Fibroblast of skin of left quadriceps (primary cell): ENCODE measurements at places on chromosomes 16 and 17.

DNA sequence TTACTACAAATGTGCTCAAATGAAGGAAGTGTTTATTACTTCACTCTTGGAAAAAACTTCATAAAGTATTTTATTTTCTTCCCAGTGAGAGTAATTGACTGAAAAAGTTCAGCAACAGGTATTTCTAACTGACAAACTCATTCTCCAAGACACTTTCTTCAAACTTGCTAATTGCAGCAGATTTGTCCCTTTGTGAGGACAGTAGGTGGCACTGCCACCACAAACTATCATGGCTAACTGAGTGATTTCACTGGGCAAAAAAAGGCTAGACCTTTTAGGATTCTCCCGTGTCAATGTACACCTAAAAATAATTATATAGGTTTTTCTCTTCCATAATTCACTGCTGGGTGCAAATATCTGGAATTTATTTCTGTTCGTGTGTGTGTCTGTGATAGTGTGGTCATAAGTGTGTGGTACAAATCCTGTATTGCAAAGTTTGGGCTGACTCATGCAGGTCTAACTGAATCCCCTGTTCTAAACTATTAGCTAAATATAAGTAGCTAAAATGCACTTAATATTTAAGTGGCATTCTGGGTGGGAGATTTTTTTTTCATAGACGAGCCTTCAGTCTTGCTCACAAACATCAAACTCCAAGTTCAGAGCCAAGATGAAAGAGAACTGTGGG lies 3.9 kb downstream of the HS3ST3A1 start:
- no peak for DNase-seq

DNA sequence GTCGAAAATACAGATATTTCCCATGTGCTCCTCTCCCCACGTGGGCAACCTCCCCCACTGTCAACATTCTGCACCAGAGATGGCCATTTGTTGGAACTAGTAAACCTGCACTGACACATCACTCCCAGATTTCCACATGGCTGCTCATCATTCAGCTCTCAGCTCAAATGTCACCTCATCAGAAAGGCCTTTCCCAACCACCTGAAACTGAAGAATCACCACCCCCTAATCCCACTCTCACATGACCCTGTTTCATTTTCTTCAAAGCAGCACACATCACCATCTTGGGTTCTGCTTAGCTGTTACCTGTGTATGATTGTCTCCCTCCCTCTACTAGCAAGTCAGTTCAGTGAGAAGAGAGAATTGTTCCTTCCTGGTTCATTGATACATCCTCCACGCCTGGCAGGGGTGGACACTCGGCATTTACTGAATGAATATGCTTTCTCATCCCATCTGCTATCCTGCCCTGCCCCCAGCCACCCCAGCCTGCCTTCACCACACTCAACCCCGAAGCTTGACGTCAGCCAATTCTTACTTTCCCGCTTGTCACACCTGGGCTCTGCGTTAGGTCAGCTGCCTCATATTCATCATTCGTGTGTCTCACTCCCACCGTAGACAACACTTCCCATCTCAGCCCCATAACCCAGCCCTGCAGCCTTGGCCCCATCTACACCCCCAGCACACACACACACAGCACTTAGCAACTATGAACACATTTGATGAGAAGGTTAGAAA lies 1.5 kb downstream of the C17orf114 start:
- DNase-seq: no peak

GRCh38 chr16:11354407-11354732 lies 9.1 kb downstream of the RMI2 start:
- no peak for DNase-seq

DNA sequence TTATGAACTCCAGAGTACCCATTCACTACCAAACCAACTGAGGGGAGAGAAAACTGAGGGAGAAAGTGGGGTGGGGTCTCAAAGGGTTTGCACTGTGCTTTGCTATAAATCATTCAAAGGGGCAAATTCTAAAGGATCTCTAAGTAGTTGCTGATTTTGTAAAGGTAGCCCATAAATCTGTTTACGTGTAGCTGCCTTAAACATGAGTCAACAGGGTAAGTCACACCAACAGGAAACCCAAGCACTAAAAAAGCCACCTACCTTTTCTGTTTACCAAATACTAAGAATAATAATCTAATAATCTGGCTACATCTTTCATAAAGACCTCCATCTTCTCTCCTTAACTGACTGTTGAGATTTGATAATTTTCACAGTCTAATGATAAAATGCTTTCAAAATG lies 8.4 kb upstream of the HSBP1 start:
- DNase-seq: no peak

DNA sequence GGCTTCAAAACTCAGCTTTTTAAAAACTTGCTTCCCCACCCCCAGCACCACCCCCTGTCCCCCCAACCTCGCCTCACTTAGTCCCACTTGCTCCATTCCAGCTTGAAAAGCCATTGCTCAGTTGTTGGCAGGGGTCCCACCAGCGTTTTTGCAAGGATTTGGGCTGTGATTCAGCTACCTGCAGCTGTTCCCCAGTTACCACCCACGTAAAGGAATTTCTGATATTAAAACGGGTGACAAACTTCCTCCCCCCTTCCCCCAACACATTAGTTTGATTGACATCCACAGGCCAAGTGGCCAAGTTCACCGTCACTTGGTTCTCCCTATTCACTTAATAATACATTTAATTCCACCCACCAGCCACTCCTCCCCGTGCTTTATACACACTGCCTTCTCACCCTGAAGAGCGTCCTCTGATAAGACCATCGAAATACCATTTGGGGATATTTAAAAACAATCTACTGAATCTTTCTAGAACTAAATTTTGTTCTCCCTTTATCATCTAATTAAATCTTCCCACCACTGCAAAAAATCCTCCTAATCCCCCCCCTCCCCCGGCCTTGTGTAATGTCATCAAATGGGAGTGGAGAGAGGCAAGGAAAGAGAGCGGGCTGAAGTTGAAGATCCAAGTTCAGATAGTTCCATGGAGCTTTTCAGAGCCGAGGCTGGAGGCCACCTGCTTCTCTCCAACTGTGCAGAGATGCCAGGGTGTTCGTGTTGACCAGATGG lies 55.1 kb downstream of the SOX9 start:
- no peak for DNase-seq

GRCh38 chr17:45231481-45232116 lies 9.9 kb downstream of the FMNL1 start:
- no peak for DNase-seq

- DNase-seq: no peak
Measured at GRCh38 chr16:82440336-82440735, 186.4 kb upstream of the CDH13 start.

DNA sequence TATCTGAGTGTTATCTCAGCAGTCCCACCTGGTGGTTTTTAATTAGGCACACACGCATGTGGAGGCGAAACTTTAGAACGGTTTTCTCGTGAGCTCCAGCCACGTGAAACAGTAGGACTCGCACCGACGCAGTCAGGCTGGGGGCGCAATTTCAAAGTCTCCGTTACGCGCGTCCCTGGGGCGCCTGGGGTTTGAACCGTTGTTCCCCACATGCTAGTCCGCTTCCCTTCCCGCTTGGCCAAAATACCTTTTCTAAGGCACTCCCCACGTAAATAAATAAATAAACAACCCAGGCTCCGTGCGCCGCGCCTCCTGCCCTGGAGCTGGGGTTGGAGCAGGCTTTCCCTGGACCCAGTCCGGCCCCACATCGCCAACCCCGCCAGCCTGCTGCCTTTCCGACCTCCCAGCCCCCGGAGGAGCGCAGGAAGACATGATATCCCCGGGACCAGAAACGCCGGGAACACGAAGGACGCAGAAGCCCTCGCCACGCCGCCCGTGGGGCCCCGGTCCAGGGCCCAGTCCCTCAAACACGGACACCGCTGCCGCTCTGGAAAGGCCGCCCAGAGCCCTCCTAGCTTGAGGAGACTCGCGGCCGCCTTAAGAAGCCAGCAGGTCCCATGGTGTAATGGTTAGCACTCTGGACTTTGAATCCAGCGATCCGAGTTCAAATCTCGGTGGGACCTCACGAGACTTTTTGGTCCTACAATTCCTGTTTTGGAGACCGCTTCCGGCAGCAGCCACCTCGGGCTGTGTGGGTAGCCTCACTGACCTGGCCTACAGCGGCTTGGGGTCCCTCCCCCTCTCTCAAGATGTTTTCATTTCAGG lies 18.2 kb downstream of the GNGT2 start:
- DNase-seq: peak; percentile 65

- DNase-seq: no peak
Measured at GRCh38 chr17:16969931-16970906, 1.7 kb downstream of the TNFRSF13B start.

DNA sequence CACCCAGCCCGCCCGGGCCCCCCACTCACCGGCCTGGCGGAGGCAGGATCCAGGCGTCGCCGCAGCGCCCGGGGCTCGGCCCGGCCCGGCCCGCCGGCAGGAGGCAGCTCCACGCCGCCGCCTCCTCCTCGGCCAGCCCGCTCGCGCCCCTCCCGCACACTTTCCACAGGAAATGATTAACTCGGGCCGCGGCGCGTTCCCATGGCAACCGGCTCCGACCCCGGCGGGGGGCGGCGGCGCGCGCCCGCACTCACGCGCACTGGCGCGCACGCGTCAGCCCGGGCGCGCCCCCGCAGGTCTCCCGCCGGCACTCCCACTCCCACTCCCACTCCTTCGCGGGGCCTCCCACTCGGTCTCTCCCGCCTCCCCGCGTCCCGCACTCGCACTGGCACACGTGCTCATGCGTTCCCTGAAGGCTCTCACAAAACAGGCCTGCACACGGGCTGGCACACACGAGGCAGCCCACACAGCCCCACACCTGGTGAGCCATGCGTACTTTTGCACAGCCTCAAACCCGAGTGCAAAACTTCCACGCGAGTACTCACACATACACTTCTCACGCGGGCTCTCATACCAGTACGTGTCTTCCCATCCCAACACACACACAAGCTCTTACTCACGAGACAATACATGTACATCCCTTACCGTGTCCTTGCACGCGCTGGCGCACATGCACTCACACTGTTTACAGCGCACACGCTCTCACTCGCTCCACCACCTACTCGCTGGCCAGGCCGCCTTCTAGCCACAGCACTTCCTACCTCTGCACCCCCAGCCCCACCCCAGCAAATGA lies at the start of gene KIFC3:
KIFC3 (minus strand) TSS at position 151 of the 793 bp plus-strand sequence. CDS start 4,248 bp downstream, outside the sequence.
- peak; percentile 55 for DNase-seq

DNA sequence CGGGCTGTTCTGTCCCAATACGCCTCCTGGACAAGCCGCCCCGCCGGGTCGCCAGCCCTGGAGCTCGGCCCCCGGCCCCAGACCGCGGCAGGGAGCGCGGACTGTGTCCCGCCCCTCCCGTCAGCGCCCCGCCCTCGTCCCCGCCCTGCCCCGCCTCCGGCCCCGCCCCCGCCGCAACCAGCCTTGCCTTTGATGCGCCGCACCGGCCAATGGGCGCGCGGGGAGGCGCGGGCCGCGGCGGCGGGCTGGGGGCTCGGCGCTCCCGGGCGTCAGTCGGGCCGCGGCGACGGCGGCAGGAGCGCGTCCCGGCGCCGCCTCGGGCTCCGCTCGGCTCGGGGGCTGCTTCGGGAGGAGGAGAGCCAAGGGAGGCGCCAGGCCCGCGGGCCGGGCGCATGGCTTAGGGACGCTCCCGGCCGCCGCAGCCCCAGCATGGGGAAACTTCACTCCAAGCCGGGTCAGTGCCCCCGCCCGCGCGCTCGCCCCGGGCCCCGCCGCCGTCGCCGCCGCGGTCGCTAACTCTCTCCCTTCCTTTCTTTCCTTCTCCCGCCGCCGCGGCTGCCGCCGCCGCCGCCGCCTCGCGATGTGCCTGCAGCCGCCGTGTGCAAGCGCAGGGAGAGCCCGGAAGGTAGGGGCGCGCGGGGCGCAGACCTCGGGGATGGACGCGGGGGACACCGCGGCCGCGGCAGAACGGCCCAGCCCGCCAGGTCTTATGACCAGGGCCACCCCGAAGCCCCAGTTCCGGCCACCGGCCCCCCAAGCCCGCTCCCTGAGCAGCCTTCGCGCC lies at the start of gene NKD1:
NKD1 (plus strand) TSS at position 272 of the 784 bp plus-strand sequence; CDS start at position 430, 158 bp downstream.
- peak; percentile 8 for DNase-seq

- DNase-seq: no peak
Measured at GRCh38 chr16:35754391-35755369, 2295.3 kb downstream of the TP53TG3F start.

DNA sequence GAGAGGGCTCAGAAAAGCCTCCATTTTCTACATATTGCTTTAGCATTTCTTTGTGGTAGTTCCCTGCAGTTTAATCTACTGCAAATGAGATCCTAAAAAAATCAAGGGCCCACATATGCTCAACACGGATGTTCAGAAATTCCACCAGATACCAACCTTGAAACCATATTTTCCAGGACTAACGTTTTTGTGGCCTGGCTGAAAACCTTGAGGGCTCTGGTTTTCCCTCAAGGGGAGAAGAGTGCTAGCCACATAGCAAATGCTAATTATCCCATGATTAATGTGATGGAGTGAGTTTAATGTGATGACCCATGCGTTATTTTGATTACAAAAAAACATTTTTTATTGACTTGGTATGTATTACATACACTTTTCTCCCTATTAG lies 68.9 kb downstream of the SNX11 start:
- no peak for DNase-seq

DNA sequence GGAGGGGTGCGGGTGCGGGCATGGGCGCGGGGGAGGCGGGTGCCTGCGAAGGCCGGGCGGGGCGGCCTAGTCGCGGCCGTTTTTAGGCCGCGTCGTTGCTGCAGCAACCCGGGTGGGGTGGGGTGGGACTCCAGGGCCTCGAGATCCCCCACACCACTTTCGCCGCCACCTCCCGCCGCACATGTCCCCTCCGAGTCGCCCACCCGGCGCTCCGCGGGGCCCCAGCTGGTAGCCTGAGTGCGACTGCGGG lies 11.3 kb downstream of the TBX2 start:
- DNase-seq: no peak

DNA sequence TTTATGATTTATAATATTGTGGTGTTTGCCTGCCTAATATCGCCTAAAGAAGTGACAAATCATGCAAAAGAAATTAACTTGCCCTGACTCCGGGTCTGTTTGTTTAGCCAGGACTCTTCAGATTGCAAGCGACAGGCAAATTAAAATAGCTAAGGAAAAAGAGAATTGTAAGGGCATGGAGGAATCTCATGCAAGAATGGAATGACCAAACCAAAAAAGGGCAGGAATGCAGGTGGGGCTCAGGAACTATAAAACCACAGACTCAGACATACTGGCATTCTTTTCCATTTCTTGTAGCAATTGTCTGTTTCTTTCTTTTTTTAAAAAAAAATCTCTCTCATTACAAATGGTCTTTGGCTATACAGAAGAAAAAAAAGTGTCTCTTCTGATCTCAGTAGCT lies 188.1 kb upstream of the XYLT1 start:
- DNase-seq: no peak

GRCh38 chr16:78184238-78185183 lies 85.1 kb downstream of the WWOX start:
- peak; percentile 33 for DNase-seq

GRCh38 chr16:77499373-77500285 lies 64.8 kb upstream of the ADAMTS18 start:
- DNase-seq: no peak

- no peak for DNase-seq
Measured at GRCh38 chr17:50149417-50150353, 792 bp downstream of the PPP1R9B start.

DNA sequence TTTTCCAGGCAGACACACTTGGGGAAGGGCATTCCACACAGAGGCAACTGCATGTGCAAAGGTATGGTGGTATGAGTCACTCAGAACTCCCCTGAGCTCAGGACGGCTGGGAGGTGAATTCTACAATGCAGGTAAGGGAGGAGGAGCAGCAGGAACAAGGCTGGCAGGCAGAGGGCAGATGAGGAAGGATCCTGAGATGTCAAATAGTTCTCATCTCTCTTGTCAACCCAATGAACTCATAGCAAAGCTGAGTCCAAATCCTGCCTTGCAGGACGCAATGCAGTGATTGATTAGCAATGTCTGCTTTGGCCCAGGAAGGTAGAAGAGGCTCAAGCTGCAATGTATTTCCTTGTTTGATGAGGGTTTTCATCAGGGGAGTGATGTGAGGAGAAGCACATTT lies 243.5 kb downstream of the XYLT1 start:
- no peak for DNase-seq

GRCh38 chr17:56020369-56020768 lies 132.9 kb upstream of the ANKFN1 start:
- DNase-seq: no peak
